Lower leg skin (tissue), 4 donors: ENCODE measurements at places on chromosomes 1 and 21. TPM values are rescaled to one million over a fixed set of nuclear protein-coding genes. Genes with fewer than 3 reads are reported as not detected.

DNA sequence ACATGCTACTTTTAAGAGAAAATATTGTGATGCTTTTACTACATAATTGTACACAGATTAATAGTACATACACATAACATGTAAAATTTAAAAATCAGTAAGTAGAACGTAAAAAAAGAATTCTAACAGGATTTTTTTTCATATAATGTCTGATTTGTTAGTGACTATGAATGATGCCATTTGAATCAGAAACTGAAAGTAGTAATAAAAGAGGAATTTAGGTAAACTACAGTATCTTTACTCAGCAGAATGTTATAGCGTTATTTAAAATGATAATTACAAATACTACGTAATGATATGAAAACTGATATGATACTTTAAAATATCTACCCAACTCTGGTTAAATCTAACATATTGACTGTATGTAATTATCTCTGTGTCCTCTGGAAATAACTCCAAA is 116.1 kb downstream of the DENND1B start:
- DNase-seq = no peak

GRCh38 chr21:15051644-15052458 is 12.9 kb downstream of the NRIP1 start:
- no peak for DNase-seq

DNA sequence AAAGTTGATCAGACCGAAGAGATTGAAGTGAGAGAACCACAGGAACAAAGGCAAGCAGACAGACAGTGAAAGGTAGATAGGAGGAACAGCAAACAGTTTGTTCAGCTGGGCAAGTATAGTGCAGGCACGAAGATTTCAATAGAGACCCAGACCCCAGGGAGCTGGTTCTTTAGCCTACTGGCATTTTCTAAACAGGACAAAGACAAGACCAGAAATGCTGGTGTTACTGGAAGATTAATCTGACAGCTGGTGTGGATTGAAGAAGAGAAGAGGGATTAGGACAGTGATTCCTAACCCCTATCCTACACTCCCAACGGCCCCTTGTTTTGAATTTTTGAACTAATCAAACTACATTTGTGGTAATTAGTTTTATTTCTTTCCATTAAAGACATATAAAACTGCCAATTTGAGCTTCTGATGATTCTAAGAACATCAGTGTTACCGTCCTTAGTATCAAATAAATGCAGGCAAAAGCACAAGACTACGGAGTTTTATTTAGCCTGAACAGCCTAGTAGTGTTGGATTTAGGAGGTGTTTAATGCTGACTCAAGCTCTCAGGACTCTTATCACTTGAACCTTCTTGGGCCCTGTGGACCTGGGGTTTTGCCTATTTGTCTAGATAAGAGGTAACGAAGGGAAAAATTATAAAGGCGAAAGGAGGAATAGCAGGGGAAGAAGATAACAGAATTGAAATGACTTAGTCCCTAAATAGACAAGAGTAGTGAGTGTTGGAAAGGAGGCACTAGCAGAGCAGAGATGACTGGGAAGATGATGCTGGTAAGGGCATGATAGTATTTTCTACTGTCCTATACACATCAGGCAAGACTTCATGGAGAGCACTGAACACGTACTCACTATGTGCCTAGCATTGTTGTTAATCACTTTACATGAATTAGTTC is 2.0 kb downstream of the NPL start:
- DNase-seq = peak; percentile 14

Gene BGLAP
- total RNA-seq = not detected

- no peak for DNase-seq
These were observed 319.8 kb upstream of the SPAG17 start for GRCh38 chr1:118504867-118505266.

DNA sequence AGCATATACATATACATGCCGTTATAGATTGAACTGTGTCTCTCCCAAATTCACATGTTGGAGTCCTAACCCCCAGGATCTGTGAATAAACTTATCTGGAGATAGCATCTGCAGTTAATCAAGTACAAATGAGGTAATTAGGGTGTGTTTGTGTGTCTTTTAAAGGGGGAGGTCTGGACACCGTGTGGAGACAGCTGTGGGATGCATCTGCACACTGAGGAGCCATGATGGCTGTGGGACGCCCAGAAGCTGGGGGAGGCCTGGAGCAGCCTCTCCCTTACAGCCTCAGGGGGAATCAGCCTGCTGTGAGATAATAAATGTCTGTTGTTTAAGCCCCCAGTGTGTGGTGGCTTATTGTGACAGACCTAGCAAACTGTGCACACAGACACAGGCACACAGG is 51.8 kb upstream of the COL18A1 start:
- DNase-seq = no peak

DNA sequence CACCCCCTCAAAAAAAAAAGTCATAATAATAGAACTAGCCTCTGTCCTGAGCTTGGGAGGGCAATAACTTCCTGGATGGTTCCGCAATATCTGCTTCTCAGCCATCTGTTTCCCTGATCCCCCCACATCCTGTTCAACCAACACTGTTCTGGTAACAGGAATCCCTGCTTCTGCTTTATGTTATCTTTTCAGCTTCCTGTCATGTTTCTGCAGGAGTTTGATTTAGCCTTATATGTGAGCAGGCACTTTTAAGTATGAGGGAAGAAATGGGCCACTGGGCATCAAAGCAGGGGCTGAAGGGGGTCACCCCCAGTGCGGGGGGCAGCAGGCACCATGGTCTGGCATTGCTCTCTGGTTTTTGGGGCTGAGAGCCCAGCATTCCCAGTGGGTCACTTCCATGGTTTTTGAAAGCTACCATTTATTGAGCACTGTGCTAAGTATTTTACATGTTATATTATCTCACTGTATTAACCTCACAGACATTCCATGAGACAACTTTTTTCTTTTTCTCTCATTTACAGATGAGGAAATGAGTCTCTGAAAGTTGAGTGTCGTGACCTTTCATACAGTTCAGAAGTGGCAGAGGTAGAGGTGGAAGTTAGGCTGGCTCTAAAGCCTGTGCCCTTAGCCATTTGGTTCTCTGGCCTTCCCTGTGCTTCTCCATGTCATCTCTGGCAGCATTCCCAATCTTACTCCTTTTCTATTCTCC is 61.9 kb downstream of the DNTTIP2 start:
- no peak for DNase-seq

- no peak for DNase-seq
These were observed 88.5 kb downstream of the TTLL7 start for GRCh38 chr1:83910461-83910860.

- peak; percentile 32 for DNase-seq
These were observed 87.3 kb upstream of the TLR5 start for GRCh38 chr1:223230161-223230881.

DNA sequence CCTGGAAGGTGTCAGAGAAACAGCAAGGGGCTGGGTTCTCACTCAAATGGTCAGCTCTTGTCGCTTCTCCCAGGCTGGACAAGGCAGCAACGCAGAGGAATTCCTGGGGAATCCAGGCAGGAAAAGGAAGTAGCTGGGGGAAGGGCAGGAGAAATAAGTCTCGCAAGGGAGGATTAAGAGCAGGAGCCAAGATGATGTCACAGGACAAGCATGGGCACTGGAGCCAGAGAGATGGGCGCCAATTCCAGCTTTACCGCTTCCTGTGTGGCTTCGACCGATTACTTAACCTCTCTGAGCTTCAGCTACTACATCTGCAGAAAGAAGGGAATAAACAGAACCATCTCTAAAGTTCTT is 70.5 kb downstream of the SSBP3 start:
- DNase-seq = peak; percentile 71

Gene TDRD5
- total RNA-seq = 0.78 TPM

DNA sequence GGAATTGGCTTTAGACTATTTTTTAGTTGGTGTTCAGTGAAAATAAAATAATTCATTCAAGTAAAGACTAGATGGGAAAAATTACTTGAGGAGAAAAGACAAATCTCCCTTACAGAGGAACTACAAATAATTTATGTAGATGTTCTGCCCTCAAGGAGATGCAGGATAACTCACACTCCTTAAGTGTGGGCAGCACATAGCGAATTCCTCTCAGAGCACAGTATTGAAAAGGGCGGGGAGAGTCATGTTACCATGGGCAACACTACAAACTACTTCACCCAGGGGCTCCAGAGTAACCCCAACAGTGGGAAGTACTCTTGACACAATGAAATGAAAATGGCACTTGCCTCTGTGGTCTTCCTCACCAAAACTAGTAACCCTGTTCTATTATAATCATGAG is 20.6 kb upstream of the LAMC2 start:
- DNase-seq = no peak

GRCh38 chr1:185159966-185160365 is 3.0 kb downstream of the SWT1 start:
- DNase-seq = no peak

- DNase-seq = no peak
These were observed 45.1 kb downstream of the BCL9 start for GRCh38 chr1:147586414-147586813.

GRCh38 chr1:54010415-54011117 is 7.4 kb downstream of the LDLRAD1 start:
- DNase-seq = no peak

Gene ARHGAP29
- 31.9 TPM for total RNA-seq

Gene SYT11
- total RNA-seq = 4.0 TPM

- no peak for DNase-seq
These were observed 217.9 kb downstream of the TM2D1 start for GRCh38 chr1:61506944-61507500.

DNA sequence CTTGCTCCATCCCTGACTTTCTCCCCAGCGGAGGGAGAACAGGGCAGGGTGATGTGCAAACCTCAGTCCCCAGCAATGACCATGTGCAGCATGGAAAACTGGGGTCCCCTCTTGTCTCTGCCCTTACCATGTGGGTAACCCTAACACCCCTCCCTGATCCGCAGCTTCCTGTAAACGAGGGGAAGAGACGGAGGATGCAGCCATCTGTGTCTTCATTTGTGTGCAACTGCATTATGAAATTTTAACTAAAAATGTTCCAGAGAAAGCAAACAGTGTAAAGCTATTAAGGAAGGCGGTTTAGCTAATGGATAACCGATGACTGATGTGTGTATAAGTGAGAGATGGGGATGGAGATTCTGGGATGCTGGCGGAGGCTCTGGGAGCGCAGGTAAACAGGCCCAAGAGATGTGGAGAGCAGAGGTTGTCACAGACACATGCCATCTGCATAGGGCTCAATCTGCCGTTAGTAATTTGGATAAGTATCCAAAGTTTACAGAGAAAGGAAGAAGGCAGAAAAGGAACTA is 206.6 kb downstream of the DSCAM start:
- no peak for DNase-seq

GRCh38 chr1:182274618-182275017 is 117.0 kb downstream of the GLUL start:
- no peak for DNase-seq

GRCh38 chr21:46540087-46540710 is 64.7 kb downstream of the S100B start:
- DNase-seq = no peak

Gene LRRIQ3
- 0.39 TPM for total RNA-seq

DNA sequence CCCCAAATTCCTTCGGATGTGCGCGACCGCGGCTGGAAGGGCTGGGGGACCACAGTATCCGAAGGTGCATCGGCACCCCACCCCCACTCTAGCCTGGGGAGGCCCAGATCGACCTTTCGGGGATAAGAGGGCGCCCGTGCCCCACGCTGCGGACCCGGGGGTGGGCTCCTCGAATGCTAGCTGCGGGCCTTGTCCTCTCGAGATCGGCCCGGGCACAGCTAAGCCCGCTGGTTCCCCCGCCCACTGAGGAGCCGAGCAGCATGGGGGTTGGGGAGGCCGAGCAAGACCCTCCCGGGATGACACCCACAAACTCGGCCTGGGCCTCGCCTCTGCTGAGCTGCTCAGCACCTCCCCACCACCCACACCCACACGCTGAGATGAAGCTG is 653 bp upstream of the IFFO2 start:
- no peak for DNase-seq

- no peak for DNase-seq
These were observed 82.6 kb downstream of the ATF6 start for GRCh38 chr1:161848676-161849075.

Gene ELAPOR1
- total RNA-seq = 20.8 TPM

Gene MATN1
- not detected for total RNA-seq
